ENCODE measurements at places on chromosomes 6 and 20.

DNA sequence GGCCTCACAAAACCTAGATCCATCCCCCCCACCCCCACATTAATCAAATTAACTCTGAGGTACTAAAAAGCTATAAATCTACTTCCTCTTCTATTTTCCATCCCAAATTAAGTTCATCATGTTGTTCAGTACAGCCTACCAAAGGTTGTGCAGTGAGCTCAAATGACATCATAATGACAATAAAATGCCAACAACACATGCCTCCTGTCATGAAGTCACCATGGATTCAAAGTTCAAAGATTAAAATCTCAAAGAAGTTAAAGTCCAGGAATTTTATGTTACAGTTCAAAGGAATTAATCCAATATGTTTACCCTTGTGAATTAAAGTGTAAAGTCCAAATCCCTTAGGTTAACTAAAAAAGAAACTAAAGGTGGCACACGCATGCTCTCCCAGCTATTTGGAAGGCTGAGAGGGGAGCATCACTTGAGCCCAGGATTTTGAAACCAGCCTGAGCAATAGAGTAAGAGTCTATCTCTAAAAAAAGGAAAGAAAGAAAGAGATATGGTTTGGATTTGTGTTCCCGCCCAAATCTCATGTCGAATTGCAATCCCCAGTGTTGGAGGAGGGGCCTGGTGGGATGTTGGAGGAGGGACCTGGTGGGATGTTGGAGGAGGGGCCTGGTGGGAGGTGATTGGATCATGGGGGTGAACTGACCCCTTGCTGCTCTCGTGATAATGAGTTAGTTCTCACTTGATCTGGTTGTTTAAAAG, 25.7 kb upstream of the SIRT5 start:
- no peak for DNase-seq

GRCh38 chr6:3510617-3511016, 53.8 kb upstream of the SLC22A23 start:
- DNase-seq: no peak

DNA sequence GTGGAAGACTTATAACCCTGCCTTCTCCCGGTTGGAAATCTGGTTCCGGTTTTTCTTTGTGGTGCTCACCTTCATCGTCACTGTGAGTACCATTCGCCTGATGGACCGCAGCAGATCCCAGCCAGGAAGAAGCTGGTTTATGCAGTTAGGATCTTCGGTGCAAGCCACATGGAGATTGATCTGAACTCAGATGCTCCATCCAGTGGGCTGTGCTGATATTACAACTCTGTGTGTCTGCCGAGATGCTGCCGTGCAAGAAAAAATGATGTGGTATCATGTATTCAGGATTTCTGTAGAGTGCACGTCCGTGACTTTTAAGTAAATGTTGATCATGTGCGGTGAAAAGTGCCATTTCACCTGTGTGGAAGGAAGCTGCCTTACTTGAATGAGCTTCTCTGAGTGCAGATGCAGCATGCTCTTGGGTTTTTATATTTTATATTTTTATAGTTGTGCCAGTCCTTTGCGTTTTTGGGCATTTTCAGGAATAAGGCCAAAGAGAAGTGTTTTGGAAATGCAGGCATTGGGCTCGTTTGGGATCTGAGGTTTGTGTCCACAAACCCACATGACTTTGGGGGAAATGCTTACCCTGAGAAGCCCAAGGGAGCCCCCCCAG, 39.2 kb downstream of the DYNLT1 start:
- peak; percentile 49 for DNase-seq

DNA sequence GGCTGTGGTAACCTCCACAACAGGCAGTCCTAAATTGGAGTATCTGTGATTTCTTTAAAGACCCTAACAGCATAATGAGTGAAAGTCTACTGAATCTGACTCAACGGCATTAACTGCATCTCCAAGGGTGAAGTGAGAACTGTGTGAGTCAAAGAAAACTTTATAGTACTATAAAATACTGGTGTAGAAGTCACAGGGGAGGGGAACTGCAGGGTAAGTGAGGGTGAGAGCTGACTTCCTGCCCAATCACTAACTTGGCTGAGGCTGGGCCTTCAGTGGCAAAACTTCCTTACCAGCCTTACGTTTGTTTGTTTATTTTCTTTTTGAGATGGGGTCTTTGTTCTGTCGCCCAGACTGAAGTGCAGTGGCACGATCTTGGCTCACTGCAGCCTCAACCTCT, 109.8 kb downstream of the PTPRK start:
- DNase-seq: no peak

Data from activated CD8-positive, alpha-beta memory T cell treated with anti-CD3 and anti-CD28 coated beads, Interleukin-2, amount 50 U/mL, for 4 hours (primary cell).